ENCODE measurements at places on chromosomes 5 and 9. TPM values are rescaled to one million over a fixed set of nuclear protein-coding genes. Genes with fewer than 3 reads are reported as not detected.

MAP1B gene
- 12.8 TPM for total RNA-seq

ADAMTS12 gene
- 0.18 TPM for total RNA-seq

PCDHGA1 gene
- 0.06 TPM for total RNA-seq

PTGES gene
- 21.0 TPM for total RNA-seq

QRFP gene
- not detected for total RNA-seq
